Iris pigment epithelial cell (primary cell): ENCODE measurements at places on chromosomes 16 and 17.
A peak's percentile ranks its signal among the peaks of the same experiment; 100 is the strongest.

DNA sequence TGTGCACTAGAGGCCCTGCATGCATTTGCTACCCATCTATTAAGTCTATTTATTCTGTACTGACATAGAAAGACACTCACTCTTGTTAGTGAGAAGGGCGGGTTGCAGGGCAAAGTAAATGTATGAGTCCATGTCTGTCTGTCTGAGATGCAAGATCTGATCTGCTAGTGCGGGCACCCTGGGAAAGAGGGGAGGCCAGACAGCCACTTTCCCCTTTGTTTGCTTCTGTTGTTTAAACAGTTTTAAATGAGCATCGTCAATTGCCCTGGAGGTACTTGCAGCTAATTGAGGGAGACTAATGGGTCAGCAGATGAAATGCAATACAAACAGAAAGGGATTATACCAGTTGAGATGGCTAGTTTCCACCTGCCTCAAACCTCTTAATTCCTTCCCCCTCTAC is 24.9 kb downstream of the SCNN1G start:
- no peak for DNase-seq

- DNase-seq = peak; percentile 74
Observed at GRCh38 chr16:3999479-4000325, 116.5 kb downstream of the ADCY9 start.

- DNase-seq = peak; percentile 10
Observed at GRCh38 chr16:81265658-81266451, 27.4 kb downstream of the BCO1 start.

DNA sequence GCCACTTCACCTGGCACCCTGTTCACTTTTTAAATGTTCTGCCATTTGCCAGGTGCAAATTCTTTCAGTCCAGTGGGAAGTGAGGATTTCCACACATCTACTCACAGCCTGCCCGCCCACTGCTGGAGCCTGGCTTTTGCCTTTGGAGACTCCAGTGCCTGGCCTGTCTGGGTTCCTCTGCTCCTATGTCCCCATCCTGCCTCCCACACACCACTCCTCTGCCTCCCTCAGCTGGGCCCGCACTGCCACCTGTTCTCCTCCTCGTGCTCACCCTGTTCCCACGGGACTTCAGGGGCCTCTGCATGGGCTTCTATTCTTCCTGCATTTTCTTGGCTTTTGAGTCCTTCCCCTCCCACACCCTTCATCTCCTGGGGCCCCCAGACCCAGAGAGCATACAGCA is 7.9 kb upstream of the NDRG4 start:
- DNase-seq = no peak

DNA sequence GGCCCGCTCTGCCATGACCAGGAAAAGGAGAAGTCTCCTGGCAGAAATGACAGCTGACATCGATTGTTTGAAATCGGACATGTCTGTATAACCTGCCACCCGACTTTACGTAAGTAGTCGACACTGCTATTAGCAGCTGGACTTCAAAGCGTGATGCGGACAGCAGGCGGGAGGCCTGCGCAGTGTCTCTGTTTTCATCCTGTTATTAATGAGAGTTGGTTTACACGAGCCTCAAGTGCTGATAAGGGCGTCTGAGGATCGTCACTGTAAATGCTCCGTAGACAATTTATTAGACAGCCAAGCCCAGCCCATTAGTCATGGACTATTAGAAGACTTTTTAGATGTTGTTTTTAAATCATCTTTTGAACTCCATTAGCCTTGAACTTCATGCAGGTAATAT is 328.3 kb downstream of the FOXL1 start:
- no peak for DNase-seq

DNA sequence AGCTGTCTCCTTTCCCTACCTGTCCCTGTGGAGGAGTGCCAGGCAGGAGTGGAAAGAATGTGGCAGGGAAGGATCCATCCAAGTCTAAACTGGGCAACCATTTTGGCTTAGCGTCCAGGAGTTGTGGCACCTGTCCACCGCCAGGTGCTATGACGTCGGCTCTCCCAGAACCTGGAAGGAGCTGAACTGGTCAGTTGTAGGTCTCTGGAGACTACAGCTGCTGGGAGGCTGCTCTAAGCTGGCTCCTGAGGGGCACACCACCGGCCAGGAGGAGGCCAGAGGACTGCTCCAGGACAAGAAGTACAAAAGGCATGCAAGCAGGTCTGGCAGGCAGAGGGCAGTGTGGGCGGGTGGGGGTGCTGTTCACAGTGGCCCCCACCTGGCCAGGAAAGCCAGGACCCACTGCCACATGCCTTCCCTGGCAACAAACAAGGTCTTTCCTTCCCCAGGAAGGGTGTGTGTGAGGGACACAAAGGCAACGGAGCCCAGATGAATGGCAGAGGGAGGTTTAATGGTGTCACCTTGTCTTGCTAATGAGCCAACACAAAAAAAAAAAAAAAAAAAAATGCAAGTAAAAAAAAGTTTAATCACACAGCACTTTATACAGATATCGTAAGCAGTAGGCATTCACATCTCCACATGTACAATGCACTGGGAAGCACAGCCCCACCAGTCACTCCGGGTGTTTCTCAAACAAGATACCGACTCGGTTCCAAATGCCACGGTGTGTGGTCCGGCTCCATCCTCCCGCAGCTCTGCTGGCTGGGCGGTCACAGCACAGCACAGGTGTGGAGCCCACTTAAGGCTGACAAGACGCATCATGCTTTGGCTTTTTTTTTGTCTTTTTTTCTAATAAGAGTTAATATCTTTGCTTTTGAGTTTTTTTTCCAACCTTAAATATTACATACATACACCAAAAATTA is 4.8 kb downstream of the SPHK1 start:
- DNase-seq = no peak

DNA sequence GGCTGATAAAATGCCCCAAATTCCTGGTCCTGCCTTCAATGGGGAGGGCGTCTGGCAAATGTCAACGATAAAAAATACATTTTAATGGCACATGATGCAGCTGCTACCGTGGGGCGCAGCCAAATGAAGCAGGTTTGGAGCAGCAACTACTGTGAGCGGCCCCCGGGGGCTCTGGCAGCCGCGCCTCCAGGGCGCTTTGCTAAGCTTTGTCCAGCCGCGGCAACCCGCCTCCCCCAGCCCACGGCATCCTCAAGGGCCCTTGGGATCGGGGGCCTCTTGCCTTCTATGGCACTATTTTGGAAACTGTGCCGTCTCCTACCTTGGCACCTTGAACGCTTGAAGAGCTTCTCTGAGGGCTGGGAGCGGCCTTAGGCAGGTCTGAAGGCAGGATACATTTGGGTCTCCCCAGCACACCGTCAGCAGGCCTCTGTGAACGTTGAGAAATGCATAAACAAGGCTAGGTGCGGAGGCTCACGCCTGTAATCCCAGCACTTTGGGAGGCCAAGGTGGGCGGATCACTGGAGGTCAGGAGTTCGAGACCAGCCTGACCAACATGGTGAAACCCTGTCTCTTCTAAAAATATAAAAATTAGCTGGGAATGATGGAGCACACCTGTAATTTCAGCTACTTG is 25.1 kb downstream of the TBX4 start:
- no peak for DNase-seq

DNA sequence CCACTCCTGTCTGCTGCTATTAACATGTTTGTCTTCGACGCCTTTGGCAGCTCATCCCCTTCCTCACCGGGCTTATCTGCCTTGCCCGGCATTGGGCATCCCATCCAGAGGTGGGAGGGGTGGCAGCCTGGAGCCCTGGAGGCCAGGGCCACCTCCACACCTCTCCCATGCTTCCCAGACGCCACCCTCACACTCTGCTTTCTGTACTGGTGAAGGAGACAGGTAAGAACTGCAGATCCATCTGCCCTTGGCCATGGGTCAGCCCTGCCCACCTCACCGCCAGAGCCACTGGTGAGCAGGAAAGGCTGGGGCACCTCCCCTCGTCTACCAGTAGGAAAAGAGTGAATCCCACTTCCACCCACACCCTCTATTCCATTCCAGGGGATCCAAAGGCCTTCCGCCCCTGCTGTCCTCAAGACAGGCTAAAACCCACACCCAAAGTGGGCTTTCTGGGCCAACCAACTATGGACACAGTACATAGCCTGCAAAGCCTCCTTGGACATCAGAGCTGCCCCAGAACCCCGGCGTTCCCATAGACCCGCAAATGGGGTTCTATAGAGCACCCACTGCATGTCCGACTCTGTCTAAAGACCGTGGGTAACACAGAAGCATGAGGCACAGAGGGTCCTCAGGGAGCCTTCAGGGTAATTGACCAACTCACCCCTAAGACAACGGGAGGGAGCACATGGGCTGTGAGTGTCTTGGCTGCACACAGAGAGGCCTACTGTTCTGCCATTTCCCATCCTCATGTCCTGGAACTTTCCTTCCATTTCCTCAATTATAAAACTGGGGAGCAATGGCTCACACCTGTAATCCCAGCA is 23.4 kb upstream of the RBFOX3 start:
- no peak for DNase-seq

DNA sequence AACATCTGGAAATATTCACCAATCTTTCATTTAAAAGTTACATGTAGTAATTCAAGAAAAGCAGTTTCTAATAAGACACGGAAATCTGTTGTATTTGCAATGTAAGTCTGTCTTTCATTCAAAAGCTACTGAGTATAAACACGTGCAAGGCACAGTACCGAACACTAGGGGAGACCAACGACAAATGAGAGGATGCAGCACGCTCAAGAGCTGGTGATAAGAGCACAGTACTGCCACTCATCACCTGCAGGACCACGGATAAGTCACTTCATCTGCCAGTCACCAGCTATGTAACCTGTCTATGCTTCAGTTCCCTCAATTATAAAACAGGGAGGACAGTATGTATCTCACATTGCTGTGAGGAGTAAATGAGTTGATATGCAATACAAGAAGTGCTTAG is 67.1 kb downstream of the CLEC18A start:
- peak; percentile 21 for DNase-seq

DNA sequence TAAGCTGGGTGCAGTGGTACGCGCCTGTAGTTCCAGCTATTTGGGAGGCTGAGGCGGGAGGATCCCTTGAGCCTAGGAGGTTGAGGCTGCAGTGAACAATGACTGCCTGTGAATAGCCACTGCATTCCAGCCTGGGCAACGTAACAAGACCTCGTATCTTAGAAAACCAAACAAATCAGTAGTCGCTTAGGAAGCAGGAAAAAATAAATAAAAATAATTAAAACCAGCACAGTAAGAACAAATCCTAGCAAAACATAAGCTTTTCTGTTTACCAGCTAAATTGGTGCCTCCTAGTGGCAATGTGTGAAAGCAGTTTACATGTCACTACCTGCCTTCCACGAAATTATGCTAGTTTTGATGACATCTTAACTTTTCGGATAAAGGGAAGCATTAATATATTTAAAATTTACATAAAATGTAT is 1.3 kb downstream of the ARMC5 start:
- DNase-seq = peak; percentile 69

DNA sequence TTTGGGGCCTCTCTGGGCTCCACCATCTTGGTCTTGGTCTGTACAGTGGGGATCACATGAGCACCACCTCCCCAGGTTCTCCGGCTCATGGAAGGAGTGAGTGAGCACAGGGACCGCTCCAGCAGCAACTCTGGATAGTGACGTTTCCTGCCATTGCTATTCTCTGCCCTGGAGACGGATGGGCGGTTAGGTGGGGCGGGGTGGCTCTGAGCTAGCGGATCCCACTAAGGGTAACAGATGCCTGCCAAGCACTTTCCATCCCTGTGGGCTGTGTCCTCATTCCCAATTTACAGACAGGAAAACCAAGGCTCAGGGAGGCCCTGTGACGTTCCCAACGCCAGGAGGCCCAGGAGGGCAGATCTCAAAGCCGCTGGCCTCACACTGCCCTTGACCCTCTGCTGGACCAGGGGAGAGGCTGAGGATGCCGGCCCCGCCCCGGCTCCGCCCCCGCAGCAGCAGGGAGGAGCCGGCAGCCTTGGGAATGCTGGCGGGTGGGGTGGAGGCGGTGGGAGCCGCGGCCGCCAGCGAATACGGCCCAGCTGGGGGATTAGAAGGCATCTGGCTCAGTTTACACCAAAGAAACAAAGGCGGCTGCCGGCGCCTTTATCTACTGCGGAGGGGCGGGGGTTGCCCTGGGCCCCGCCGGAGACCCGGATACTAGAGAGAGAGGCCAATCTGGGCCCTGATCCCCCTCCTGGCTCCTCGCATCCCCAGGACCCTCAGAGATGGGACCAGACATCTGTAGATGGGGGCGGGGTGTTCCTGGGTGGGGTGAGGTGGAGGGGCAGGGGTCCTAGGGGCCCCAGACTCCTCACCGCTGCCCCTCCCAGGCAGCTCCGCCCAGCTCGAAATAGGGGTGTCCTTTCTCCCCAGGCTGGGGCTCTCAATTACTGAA is 122.3 kb upstream of the CIBAR2 start:
- DNase-seq = peak; percentile 91

DNA sequence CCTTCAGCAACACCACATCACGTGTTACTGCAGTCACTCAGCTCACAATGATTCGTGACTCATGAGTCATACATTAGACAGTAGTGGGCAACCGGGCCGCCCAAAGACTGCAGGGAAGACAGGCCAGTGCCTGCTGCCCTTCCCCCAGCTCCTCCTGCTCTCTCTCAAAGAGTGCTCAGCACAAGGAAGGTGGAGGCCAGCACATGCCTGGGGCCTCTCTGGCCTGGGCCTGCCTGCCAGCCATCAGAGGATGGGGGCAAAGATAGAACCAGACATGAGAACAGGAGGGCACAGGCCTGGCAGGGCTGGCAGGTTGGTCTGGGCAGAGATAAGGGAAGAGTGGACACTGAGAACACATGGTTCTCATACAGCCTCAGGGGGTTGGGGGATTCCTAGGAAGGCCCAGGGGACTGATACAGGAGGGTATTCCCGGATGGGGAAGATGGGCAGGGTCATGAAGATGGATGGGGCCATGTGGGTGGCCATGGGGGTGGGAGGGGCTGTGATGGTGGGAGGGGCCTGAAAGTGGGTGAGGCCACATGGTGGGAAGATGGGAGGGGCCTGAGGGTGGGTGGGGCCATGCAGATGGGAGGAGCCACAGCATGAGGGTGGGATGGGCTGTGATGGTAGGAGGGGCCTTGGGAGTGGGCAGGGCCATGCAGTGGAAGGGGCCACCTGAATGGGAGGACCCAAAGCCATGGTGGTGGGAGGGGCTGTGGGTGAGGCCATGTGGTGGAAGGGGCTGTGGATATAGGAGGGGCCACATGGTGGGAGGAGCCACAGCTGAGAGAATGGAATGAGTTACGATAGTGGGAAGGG is 29.0 kb downstream of the KATNB1 start:
- peak; percentile 86 for DNase-seq

GRCh38 chr16:3482659-3483241 is 12.5 kb downstream of the C16orf90 start:
- DNase-seq = no peak

GRCh38 chr16:56399486-56399885 is 25.9 kb downstream of the AMFR start:
- no peak for DNase-seq
